ENCODE measurements at places on chromosomes 7 and 10.

- DNase-seq, result no peak
Measured at GRCh38 chr7:88357781-88358525, 51.3 kb upstream of the STEAP4 start.

- DNase-seq, result no peak
Measured at GRCh38 chr7:83808982-83809381, 160.0 kb upstream of the SEMA3E start.

GRCh38 chr10:60050366-60050765, 144.0 kb upstream of the CCDC6 start:
- no peak for DNase-seq

GRCh38 chr10:76649723-76650127, 987.9 kb downstream of the KCNMA1 start:
- DNase-seq, result no peak

DNA sequence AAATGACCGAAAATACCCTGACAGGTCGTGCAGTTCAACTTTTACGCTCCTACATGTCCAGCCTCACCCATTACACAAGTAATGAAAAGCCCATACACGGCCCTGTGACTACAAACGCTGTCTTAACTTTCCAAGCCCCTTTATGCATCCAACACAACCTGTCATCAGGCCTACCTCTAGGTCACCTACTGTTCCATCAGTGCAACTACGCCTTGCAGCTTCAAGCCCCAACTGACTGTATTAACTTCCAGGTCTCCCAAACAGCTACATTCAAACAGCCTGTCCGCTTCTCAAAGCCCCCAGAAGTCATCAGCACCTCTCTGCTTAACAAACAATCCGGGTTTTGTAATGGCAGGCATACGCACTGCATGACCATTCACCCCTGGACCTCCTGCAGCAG, 19.2 kb downstream of the ZNF107 start:
- DNase-seq, result no peak

- no peak for DNase-seq
Measured at GRCh38 chr10:191703-192518, 56.7 kb downstream of the ZMYND11 start.

DNA sequence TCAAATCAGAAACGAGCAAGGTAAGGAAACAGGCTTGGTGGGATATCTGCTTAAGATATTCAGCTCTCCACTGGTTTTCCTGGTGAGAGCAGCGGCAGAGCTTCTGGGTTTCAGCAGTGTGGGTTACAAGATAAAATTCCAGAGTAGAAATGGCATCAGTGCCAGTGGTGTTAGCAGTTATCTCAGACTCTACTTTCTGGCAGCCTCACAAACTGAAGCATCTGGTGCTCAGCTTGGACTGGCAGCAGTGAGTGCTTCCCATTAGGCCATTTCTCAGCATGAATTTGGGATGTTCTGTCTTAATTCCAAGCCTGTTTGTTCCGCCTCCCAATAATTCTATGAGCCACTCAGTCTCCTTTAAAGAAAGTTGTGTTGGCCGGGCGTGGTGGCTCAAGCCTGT, 6.9 kb upstream of the GSTO2 start:
- DNase-seq, result no peak

- DNase-seq, result no peak
Measured at GRCh38 chr7:106165337-106165736, 53.2 kb upstream of the SYPL1 start.
